ENCODE measurements at places on chromosomes 13 and 19.
A peak's percentile ranks its signal among the peaks of the same experiment; 100 is the strongest.

GRCh38 chr19:12947702-12948611 lies 2.3 kb downstream of the RAD23A start:
- DNase-seq = no peak

- no peak for DNase-seq
Measured at GRCh38 chr13:34926508-34926907, 15.6 kb upstream of the NBEA start.

DNA sequence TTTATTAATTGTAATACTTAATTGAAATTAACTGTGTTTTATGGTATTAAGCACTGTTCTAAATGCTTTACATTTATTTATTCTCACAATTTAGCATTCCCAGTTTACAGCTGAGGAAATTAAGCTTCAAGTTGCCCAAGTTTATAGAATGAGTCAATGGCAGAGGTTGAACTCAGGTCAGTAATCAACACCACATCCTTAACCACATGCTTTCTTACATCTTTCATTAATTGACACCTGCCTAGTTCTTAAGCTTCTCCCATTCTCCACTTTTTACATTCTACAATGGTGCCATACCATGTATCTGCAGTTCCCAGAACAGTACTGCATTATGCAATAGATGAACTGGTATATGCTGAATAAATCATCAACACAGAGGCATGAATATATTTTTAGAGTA lies 11.7 kb upstream of the RBM26 start:
- no peak for DNase-seq

- DNase-seq = peak; percentile 11
Measured at GRCh38 chr19:36060430-36060829, 5.7 kb downstream of the WDR62 start.

DNA sequence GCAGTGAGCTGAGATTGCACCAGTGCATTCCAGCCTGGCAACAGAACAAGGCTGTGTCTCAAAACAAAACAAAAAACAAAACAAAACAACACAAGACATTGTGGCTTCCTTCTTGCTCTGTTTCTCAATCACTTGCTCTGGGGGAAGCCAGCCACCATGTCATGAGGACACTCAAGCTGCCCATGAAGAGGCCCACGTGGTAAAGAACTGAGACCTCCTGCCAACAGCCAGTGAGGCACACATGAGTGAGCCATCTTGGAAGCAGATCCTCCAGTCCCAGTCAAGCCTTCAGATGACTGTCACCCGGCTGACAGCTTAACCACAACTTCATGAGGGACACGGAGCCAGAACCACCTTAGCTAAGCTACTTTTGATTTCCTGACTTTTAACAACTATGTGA lies 25.2 kb downstream of the CPT1C start:
- no peak for DNase-seq

- DNase-seq = no peak
Measured at GRCh38 chr19:47082493-47082892, 31.1 kb downstream of the ZC3H4 start.

DNA sequence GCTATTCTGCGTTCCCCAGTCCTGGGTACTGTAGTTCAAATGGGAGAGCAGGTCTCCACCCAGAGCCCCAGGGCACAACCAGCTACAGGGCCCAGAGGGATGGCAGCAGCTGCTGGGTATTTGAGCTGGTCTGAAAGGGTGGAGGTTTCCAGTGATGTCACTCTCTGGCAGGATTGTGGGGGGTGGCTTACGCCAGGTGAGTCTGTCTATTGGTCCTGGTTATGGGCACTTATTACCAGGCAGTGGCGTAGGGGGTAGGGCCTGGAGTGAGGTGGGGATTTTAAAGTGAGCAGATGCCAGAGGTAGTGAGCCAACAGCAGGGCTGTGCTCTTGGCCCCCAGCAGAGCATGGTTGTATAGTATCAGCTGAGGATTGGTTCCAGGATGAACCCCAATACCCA lies 6.2 kb downstream of the RPS19 start:
- peak; percentile 19 for DNase-seq

DNA sequence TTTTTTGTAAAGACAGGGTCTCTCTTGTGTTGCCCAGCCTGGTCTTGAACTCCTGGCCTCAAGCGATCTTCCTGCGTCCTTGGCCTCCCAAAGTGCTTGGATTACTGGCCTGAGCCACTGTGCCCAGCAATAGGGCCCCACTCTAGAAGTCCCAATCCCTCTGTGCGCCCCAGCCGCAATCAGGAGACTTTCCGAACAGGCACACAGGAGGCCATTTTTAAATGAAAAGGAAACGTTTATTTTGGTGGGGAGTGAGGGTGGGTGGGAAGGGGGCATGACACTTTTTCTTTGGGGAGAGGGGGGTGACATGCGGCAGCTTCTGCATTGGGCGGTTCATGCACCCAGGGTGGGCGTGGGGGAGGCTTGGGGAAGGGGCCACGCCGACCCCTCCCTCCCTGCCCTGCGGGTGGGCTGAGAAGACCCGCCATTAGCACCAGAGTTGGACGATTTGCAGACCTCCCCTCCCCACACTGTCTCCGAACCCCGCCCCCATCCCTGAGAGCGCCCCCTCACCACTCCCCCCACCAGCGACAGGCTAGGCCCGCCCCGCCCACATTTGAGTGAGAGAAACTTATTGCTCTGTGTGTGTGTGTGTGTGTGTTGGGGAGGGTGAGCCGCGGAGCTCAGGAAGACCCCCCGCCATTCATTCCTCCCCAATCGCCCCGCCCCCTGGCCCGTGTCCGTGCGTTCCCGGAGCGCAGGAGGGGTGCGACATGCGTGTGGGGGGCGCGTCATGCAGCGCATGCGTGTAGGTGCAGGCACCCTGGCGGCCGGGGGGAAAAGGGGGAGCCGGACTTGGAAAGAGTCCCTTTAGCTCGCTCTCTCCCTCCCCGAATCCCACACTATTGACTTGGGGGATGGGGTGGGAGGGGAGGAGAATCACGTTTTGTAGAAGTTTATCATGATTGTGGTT lies 17.2 kb downstream of the KCNC3 start:
- no peak for DNase-seq

GRCh38 chr19:19538061-19538784 lies at the start of gene CILP2:
TSS of gene CILP2 (plus strand) at chr19:19538265. CDS start at chr19:19538350, 85 bp downstream.
- peak; percentile 38 for DNase-seq

GRCh38 chr19:18340190-18340989 lies at the start of gene PGPEP1:
TSS of gene PGPEP1 (plus strand) at chr19:18340598. CDS start at chr19:18340682, 84 bp downstream.
- peak; percentile 72 for DNase-seq

DNA sequence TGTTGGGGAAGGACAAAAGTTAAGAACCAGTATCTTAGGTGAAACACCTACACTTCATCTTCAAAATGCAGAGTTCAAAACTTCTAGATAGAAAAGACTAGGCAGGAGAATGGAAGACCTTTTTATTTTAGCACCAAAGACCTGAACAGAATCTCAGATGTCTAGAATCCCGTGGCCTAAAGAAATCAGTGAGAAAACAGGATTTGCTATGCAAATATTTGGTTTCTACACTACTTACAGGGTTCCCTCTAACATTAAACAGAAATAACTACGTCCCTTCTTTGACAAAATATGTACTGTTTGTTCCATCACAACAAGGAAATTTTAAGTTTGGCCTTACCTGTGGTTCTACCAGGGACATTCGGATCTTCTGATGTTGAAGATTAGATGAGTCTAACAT lies 21.5 kb downstream of the DIS3 start:
- DNase-seq = no peak

DNA sequence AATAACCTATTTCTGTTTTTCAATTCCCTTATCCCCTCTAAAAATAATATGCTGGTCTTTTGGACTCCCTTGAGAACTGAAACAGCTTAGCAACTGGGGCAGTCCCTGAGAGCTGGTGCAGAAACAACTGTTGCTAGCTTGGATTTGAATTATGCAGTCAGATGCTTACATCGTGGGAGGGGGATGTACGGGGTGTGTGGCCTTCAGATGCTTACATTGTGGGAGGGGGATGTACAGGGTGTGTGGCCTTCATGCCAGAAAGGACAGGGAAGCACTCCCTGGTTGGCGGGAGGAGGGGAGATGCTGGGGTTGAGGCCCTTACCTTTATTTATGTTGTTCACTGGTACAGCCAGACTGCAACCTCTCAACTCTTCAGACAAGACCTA lies 25.6 kb downstream of the LRCH1 start:
- DNase-seq = peak; percentile 15

GRCh38 chr19:33139165-33139564 lies 7.3 kb downstream of the WDR88 start:
- no peak for DNase-seq

DNA sequence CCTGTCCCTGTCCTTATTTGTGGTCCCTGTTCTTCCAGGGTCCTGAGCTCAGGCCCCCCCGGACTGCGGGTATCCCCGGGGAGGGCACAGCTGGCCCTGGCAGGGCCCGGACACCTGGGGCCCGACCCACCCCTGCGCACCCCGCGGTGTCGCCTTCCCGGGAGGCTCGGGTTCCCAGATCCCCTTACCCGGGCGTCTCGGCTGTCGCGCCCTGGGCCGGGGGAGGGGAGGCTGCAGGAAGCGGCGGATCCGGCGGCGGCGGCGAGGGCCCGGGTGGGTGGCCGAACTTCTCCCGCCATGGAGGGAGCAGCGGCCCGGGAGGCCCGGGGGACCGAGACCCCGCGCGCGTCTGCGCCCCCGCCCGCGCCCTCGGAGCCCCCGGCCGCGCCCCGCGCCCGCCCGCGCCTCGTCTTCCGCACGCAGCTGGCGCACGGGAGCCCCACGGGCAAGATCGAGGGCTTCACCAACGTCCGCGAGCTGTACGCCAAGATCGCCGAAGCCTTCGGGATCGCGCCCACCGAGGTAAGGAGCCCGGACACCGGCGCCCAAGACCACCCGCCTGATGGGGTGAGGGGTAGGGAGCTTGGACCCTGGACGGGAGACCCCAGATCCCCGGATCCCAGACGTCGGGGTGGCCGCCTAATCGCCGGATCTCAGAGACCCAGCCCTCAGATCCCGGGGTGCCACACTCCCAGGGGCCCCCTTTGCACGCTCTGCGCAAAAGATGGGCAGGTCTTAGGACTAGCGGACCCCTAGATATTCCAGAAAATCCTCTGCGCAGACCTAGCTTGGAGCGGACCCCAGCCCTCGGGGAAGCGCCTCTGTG lies at the start of gene GIPC3:
TSS of gene GIPC3 (plus strand) at position 178 of the 826 bp plus-strand sequence. CDS start at position 298, 120 bp downstream.
- no peak for DNase-seq

GRCh38 chr13:25930653-25931052 lies 121.2 kb downstream of the SHISA2 start:
- no peak for DNase-seq

DNA sequence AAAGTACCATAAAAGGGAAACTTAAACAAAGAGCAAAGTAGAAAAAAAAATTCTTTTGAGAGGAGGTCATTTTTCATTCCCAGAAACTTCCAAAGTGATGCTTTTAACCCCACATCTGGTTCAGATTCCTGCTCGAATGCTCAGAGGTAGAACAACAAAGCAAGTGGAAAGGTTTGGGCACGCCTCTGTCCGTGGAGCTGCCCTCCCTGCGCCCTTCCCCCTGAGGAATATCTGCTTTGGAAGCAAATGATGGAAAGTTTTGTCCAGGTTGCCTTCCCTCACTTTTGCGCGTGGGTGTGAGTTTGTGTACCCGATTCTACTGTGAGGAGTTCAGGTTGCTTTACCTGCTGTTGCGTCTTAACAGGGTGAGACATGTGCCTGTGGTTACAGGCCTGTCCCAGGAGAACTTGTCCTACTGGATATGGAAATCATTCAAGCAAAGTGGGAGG lies 110.2 kb downstream of the KLF5 start:
- no peak for DNase-seq

- no peak for DNase-seq
Measured at GRCh38 chr13:48979892-48980291, 4.2 kb downstream of the FNDC3A start.

All from activated CD4-positive, alpha-beta T cell treated with anti-CD3 and anti-CD28 coated beads, Interleukin-2, amount 50 U/mL, for 48 hours (primary cell).